ENCODE measurements at places on chromosomes 13 and 19.

DNA sequence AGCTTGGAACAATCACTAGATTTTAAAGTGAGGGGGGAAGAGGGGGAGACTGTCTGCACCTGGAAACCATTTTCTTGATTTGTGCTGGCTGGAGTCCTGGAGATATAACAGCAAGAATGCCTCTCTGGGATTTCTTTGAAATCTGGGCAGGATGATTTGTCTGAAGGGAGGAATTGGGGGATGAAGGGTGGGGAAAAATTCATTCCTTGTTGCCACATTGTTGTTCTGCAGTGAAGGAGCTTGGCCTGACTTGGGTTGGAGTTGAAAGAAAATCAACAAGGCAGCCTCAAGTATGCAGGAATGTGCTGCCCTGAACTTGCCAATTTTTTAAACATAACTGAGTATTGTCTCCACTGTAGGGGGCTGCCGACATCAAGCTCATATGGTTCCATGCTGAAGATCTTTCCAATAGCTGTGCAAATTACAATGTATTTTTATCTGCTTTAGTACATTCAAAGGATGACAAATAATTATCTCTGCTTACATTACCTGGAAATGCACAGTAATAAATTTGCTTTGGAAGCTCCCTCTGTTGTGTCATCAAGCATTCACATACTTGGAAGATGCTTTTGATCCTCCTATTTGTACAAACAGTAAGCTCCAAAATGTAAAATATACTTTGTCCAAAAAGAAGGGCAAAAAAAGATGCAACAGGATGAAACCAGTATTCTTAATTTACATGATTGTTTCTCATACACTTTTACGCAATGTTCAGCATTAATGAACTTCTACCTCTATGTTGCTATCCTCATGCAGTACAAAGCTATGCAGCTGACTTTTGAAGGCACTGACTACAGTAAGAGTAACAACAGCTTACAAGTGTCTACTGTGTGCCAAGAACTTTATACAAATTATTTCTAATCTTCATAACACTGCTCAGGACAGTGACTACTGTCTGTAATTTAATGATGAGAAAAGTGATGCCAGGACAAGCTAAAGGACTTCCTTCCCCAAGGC is 627.9 kb upstream of the KLF12 start:
- no peak for DNase-seq

GRCh38 chr19:47331931-47332547 is at the start of gene C5AR2:
TSS of gene C5AR2 (plus strand) at chr19:47332175. CDS start at chr19:47340800, 8,625 bp downstream.
- peak; percentile 43 for DNase-seq

DNA sequence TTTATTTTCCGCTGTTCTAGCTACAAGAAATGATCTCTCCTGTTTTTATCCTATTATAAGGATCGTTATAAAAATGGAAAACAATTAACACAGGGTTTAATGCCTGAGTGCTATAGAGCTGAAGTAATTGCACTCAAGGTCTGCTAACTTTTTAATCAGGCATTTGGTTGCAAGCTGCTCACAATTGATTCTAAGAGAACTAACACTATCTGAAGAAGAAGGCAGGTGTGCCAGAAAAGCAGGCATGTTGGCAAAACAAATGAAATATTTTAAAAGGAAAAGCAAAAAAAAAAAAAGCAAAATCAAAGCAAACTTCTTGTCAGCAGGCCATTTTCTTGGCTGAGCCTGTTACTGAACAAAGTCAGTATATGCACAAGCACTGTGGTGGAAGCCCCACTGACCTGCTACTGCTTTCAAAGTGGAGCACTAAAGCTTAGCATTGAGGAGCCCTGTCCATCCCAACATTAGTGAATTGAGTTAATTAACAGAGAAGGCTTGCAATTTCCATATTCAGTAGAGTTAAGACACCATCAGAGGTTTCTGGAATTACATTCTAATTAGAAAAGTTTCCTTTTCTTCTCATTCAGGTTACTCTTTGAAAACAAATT is 574.2 kb downstream of the PCDH9 start:
- DNase-seq = no peak

GRCh38 chr13:43787518-43787891 is 733 bp upstream of the ENOX1 start:
- no peak for DNase-seq

DNA sequence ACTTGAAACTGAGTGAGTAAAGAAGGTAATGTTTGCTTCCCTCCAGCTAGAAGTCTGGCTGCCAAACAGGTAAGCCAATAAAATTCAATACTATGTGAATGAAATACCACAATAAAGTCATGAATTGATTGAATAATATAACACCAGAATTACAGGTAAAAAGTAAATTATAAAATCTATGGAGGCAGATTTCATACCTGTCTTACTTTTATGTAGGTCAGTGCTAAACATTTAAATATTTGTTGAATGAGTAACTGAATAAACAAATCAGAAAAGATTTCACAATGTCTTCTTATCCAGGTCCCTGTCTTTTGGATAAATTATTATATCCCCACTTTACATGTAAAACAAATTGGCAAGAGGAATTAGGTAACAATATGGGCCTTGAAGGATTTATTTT is 62.7 kb downstream of the MICU2 start:
- no peak for DNase-seq

DNA sequence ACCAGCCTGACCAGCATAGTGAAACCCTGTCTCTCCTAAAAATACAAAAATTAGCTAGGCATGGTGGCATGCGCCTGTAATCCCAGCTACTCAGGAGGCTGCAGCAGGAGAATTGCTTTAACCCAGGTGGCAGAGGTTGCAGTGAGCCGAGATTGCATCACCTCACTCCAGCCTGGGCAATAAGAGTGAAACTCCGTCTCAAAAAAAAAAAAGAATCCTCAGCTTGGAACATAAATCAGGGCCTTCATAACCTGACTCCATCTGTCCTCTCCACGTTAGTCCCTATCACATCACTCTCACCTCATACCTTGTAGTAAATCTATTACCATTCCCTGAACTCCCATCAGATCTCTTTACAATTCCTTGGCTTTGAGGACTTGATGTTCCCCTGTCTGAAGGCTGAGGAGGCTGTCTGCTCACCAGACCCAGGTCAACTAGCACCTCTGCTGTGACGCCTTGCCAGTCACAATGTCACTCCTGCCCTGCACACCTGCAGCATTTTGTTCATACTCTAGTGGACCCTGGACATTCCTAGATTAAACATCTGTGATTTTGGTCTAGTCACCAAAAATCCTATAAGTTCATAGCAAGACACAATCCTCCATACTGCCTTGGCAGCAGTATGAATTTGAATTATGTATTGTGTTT is 15.9 kb downstream of the LHFPL6 start:
- DNase-seq = no peak

All from NCI-H446 treated with DMSO at 0.1 percent for 48 hours (cell line).